ENCODE measurements at places on chromosomes 3 and 15.

DNA sequence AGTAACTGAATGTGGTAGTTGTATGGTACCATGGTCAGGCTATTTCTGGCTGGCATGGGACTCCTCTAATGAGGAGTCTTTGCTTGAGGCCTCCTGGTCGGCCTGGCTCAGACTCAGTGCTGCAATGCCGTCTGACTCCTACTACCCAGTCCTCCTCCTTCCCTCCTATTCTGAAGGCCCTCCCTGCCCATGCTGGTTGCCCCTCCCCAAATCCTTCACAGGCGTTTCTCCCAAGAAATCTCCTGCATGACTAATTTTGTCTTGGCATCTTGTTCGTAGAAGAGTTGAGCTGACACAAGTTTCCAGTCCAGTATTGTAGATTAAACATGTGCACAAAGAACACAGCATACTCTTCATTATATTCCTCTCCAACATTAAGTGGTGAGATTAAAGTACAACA lies 115.5 kb downstream of the NFKBIZ start:
- DNase-seq, result no peak

GRCh38 chr3:160134964-160135363 lies 90.3 kb upstream of the C3orf80 start:
- DNase-seq, result no peak

DNA sequence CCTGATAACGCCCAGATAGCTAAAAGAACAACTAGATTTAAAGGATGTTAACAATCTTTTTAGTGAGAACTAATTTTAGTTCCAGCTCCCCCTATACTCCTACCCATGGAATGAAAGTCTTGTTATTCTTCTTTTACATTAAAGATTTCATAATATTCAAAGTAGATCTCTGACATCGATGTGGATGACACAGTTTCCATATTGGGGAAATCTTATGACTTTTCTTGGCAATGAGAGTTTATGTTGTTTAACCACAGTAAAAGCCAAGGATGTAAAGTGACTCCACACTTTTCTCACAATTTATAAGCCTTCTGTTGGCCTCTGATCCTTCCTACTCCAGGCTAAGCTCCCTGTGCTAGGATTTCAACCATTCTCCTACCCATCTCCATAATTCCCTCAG lies 332.6 kb upstream of the KCNMB2 start:
- no peak for DNase-seq

GRCh38 chr15:26372706-26373105 lies 400.2 kb downstream of the GABRB3 start:
- no peak for DNase-seq

- DNase-seq, result peak; percentile 15
Observed at GRCh38 chr3:184361932-184362667, 590 bp downstream of the POLR2H start.

DNA sequence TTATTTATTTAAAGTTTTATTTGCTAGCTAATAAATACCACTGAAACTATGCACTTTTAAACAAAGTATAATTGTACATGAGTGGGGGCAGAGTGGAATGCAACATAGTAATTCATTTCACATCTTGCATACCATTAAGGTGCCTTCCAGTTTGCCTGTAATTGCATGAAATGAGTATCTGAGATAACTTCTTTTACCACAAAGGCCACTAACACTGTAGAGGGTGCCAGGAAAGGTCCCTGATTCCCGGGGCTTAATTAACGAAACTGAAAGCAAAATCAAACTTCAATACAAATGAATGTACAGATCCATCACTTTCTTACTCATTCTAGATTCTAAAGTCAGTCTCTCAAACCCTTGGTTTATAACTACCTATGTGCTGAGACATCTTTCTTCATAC lies 2.1 kb downstream of the CD47 start:
- peak; percentile 61 for DNase-seq

- no peak for DNase-seq
Observed at GRCh38 chr3:159789742-159790635, 198.6 kb upstream of the IL12A start.

DNA sequence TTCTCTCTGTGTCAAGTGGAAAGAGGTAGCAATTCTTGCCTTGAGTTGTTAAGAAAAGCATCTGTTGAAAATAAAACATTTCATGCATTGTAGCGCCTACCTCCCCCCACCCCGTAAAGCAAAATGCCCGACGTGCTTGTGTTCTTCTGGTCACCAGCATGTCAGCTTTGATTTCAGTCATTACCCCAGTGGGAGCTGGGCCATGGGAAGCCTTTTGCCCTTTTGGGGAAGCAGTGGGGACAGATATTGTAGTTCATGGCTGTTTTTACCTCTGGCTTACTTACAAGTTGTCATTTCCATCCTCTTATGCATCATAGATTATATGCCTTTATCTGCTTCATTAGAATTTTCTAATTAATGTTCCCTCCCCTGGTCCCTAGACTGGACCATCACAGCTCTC lies 328.7 kb downstream of the RYR3 start:
- DNase-seq, result no peak

DNA sequence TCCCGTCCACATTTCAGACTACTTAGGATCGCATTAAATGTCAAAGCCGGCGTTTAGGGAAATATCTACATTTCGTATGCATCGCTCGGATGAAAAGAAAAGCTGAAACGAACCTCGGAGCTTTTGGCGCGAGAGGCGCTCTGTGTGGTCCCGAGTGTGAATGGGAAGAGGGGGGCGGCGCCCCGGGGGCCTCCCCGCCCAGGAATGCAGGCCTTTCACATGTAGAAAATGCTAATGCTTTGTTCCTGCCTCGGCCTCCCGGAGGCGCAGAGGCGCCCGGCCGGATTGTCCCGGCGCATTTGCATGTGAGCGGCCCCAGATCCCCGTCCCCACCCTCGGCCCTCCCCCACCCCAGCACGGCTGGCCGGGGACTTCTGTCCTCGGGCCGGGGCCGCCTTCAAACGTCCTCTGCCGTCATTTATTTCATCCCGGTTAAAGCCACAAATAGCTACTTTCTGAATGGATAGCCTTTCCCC lies 37.0 kb upstream of the TRIM71 start:
- DNase-seq, result no peak

DNA sequence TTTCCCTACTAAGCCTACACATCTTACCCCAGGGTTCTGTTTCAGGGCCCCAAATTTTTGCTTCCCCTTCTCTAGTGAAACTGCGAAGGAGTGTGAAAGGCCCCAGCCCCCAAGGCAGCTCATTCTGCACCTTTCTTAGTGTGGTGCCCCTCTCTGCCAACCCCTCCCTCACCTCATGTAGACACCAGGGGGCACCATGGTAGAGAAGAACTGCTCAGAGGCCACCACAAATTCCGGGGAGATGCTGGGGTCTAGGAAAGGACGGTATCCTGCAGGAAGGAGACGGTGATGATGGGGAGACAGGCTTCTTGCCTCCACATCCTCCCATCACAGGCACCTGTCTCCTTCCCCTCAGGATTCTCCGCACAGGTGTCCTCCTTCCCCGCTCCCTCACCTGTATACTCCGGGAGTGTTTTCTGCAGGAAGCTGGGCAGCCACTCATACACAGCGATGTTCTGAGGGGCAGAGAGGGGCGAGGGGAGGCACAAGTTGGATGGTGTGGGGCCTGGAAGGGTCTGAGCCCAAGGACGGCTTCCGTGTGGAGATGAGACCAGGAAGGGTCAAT lies 3.6 kb downstream of the DUOX2 start:
- DNase-seq, result no peak

DNA sequence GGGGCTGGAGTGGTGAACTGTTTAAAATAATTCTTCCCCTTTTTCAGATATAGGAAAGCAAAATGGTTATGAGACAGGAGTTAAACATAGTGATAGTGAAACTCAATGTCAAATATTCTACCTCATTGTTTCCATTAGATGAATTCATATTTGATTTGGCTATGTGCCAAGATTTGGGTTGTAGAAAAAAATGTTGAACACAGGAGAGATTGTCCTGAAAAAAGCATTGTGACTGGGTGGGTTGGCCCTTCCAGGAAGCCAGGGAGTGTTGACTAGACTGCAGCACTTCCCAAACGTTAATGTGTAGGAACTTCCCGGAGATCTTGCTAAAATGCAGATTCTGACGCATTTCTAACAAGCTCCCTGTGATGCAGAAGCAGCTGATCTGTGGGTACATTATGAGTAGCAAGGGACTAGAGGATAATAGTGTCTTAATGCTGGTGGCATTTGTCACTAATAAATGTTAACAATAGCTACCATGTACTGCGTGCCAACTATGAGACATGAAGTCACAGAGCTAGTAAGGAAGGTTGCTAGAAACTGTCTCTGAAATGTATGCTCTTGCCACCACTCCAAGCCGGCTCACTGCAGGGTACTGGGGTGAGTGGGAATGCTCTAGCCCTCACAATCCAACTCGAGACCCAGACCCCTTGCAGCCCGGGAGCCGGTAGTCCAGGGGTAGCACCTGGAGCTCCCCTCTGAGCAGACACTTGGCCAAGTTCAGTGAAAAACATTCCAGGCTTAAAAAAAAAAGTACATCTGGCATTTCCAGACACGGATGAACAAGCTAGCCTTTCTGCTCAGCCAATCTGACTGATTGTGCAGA lies 120.6 kb downstream of the CD47 start:
- DNase-seq, result no peak

DNA sequence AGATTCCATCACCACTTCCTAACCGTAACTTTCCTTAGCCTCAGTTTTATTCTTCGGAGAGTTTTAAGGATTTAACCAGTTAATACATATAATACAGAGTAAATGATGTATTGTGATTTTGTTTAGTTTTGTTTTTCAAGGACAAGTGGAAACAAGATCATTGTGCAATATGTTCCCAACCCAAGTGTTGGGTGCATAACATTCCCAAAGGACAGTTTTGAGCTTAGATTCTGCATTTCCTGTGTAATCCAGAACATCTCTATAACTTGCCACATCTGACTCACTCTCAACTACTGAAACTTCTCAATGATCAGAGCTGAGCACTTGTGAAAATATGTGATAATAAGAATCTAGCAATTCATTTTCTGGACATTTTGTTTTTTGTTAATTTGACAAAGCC lies 466.1 kb upstream of the PPP2R3A start:
- no peak for DNase-seq

DNA sequence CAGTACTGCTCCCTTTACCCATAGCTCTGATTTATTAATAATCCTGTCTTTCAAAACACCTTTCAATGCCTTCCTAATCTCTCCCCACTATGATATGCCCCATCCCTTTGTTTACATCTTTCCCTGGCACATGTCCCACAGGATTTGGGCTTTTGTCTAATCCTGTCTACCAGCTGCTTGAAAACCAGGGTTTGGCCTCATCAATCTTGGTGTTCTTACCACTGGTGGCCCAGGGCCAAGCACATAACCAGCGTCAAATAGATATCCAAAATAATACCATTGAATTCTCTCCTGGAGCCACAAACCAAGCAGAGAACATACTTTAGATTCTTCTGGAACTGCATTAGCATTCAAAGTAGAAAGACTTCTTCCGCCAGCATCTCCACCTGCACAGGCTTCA lies 104.8 kb upstream of the PPP2R3A start:
- DNase-seq, result no peak

GRCh38 chr3:146307456-146307725 lies 56.5 kb upstream of the PLSCR4 start:
- no peak for DNase-seq

DNA sequence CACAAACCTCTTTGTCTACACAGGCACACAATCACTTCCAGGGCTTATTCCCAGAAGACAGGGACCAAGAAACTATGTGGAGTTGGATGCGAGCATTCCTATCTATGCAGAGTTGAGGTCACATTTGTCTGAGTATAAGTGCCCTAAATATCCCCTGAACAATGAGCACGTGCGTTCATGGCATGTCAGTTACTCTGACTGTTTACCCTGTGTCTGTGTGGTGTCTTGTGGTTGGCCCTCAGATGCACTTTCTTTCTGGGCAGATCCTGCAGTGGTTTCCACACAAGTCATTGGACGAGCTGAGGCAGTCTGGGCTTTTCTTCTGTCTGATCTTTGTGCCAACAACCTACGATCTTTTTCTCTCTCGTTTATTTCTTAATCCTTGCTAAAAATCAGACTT lies 134.5 kb downstream of the FBN1 start:
- no peak for DNase-seq

DNA sequence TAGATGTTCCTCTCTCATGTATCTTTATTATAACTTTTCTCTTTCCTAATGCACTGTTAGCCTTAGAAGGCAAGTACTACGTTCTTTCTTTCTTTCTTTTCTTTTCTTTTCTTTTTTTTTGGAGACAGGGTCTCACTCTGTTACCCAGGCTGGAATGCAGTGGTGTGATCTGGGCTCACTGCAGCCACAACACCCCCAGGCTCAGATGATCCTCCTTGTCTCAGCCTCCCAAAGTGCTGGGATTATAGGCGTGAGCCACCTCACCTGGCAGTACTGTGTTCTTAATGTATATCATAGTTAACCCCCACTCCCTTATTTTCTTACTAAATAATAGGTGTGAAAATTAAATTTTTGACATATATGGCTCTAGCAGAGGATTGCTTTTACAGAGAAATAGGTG lies 23.1 kb downstream of the IQGAP1 start:
- no peak for DNase-seq

- DNase-seq, result no peak
Observed at GRCh38 chr3:167166012-167166411, 214.1 kb downstream of the ZBBX start.

- no peak for DNase-seq
Observed at GRCh38 chr3:23548706-23549105, 257.0 kb upstream of the UBE2E1 start.

DNA sequence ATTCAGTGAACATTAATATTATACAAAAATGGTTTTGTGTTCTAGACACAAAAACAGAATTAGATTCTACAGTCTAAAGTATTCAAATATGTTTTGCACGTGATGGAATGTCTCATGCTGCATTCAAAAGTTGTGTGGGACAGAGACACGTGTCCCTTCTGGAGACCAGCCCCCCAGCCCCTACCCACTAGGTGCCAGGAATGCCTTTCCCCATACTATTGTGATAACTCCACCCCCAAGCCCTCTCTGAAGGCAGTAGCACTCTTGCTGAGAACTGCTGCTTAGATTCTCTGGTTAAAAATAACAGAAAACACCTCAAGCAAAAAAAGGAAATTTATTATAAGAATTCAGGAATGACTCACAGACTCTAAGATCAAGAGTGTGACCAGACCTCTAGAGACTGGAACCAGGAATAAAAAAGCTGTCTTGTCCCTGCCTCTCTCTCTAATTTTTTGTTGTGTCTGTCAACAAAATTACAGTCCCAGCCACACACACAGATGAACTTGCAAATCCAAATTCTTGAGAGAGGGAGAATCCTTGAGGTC lies 57.7 kb downstream of the PXYLP1 start:
- DNase-seq, result no peak

DNA sequence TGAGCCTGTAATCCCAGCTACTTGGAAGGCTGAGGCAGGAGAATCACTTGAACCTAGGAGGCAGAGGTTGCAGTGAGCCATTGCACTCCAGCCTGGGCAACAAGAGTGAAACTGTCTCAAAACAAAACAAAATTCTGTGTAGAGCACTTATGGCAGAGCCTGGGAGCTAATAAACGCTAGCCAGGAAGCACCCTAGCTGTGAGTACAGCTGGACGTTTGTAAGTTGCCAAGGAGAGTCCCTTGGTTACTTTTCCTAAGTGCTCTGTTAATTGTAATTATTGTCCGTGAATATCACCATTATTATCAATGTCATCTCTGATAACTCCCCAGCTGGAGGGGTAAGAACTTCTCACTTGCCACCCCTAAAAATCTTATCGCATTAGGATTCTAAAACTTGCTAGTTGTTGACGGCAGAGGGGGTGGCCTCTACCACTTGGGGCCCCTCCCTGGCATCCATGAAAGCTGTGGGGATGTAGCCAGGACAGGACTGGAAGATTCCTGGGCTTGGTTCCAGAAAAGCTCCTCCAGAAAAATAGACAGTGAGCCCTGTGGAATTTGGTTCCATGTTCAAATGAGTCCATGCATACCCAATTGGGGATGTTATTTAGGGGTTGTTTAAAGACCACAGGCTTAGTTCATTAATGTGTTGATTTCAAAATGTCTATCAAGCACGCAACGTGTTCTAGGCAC lies 9.9 kb upstream of the KLHL25 start:
- no peak for DNase-seq
